BJ (cell line): ENCODE measurements at places on chromosomes 2 and 18.
A peak's percentile ranks its signal among the peaks of the same experiment; 100 is the strongest.

DNA sequence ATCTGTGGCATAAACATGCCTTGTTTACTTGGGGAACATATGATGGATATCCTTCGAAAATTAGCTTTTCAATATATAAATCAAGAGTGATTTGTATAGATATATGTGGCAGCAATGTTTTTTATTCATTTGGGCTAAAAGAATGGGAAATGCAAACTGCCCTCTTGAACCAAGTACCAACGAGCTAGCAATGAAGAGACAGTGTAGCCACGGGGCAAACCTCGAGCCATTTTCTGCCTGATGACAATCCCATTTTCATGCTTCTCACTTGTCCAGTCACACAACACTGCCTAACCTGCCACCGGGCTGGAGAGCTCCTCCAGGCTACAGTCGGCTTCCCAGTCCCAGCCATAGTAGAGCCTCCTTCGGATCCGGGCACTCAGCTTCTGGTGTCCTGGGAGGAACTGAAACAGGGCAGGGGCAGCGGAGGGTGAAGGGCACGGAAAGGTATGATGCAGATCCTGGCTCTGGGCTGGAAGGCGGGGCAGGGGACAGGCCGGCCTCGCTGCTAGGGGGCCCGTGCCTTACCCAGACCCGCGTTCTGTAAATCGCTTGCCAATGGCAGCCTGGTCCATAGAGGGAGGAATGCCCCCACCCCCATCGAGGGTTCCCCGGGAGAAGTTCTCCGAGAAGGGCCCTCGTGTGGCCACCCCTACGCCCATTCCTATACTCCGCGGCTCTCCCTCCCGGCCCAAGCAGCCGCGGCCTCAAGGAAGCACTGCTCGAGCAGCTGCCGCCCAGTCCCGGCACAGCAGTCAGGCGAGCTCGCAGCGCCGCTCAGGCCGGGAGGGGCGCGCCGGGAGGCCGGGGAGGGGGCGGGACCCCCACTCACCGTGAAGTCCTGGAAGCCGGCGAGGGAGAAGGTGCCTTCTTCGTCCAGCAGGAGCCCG, 552 bp downstream of the CNPPD1 start:
- DNase-seq = no peak

DNA sequence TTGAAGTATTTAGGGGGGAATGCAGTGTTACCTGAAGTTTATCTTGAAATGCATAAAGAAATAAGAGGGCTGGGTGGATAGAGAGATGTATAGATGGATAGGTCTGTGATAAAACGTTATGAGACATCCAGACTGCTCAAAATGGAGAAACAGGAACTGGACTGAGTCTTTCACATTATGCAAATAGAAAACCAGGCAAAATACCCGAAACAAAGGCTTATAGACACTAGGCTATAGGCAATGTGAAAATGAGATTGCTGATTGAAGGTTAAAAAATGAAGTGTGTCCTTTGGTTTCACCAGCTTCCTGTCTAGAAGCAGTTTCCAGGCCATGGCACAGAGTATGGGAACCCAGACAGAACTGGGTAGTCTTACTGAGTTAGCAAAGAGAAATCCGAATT, 24.9 kb upstream of the SLC3A1 start:
- no peak for DNase-seq

- no peak for DNase-seq
Observed at GRCh38 chr2:55718165-55719008, 24.7 kb upstream of the PNPT1 start.

DNA sequence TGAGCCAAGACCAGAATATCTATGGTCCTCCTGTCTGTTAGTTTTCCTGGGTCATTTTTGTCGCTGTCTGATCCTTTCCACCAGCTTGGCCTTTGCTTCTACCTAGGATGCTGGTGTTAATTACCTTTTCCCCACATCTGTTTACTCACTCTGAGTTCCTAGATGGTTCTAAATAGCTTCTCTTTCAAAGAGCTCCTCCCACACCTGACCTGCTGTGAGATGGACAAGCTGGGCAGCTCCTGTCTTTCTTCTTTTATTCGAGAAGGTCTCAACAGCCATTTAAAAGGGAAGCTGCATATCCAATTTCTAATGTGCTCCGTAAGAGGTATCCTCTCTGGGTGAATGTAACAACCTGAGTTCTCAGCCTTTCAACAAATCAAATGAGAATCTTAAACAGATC, 156.2 kb downstream of the HRH4 start:
- no peak for DNase-seq

DNA sequence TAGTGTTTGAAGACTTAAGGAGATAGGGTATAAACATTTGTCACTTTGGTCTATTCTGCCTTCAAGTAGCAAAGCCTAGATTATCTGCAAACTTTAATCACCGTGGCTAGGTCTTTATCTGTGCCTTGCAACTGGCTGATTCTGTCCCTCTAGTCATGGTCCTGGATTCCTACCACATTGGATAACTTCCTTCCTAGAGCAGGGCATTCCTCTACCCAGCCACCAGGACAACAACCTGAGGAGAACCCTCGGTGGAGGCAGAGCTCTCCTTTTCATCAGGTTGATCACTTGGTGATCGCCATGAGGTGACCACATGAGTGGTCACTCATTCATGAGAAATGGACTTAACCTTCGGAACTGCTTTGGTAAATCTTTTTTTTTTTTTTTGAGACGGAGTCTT, 25.3 kb upstream of the PTPRM start:
- DNase-seq = no peak

DNA sequence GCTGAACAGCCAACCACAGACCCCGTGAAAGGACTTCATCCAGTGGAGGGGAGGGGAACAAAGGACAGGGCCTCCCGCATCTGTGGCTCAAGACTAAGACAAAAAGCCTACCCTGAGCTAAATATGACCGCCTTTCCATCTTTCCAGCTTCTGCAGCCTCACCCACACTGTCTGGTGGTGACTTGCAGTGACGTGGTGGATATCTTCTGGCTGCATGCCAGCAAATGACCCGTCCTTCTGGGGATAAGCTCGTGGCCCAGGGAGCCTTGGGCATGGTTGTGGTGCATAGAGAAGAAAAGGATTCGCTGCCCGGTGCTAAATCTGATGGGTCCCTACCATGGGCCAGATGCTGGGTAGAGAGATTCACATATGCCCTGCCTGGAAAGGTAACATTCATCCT, 8.7 kb upstream of the NGEF start:
- DNase-seq = no peak

GRCh38 chr18:8844721-8845148, 139.4 kb downstream of the MTCL1 start:
- DNase-seq = no peak

DNA sequence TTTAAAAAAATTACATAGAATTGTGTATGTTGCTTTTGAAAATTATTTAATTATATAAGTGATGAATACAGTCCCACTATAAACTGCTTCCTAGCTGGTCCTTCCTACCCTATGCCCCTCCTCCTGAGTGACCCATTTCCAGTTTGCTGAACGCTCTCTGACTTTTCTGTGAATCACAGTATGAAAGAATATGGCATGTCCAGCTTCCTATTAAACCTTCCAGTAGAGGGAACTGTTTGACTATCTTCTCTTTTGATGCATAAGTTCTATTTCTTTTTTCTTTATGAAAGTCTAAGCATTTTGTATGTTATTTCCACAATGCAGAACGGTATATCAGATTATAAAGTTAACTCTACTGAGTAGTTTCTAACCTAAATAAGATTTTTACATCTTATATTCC, 41.3 kb downstream of the PSMG2 start:
- DNase-seq = no peak

GRCh38 chr2:144382849-144383248, 137.1 kb downstream of the ZEB2 start:
- DNase-seq = no peak

GRCh38 chr2:18077704-18078103, 199.2 kb downstream of the KCNS3 start:
- DNase-seq = peak; percentile 65

DNA sequence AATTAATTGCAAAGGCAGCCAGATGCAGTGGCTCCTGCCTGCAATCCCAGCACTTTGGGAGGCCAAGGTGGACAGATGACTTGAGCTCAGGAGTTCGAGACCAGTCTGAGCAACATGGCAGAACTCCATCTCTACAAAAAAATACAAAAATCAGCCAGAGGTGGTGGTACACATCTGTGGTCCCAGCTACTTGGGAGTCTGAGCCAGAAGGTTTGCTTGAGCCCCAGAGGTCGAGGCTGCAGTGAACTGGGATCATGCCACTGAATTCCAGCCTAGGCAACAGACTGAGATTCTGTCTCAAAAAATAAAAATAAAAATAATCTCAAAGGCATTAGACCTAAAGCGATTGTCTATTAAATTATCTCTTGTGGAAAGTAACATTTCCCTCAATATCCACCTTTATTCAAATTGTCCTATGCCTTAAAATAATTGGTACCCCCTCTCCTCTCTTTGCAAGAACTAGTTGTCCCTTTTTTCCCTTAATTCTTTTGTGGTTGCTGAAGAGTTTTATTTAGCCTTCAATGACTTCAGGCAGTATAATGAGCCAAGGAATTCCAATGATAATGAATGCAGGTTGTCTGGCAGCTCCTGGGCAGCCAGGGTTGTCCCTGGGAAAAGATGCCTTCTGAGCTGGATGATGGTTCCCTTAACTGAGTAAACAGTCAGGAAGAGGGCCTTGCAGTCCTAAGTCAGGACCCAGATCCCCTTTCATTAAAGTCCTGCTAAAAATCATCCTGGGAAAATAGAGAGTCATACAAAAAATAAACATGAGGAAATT, 32.2 kb downstream of the GPR75 start:
- no peak for DNase-seq

DNA sequence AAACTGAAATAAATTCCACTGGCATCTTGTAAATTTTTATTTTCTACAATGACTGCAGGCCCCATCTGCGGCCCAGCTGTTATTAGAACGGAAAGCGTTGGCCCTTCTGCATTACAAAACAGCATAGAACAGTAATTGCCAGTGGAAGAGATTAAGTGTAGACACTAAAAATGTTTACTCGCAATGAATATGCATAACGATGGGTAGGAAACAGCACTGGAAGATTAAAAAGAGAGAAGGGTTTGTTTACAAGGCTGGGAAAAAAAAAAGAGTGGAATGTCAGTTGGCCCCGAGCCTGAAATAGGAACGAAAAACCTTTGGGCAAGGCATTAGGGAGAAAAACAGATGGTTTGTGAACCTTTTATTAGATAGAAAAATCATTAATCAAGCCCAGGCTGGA, 275.9 kb upstream of the TCF4 start:
- peak; percentile 94 for DNase-seq

- DNase-seq = no peak
Observed at GRCh38 chr2:176126929-176127773, 2.4 kb upstream of the HOXD8 start.

GRCh38 chr2:5690286-5690685, 1.9 kb upstream of the SOX11 start:
- DNase-seq = no peak

GRCh38 chr2:230144355-230144754, 75.4 kb downstream of the SP110 start:
- no peak for DNase-seq

- DNase-seq = no peak
Observed at GRCh38 chr2:120716641-120717585, 18.8 kb upstream of the GLI2 start.

DNA sequence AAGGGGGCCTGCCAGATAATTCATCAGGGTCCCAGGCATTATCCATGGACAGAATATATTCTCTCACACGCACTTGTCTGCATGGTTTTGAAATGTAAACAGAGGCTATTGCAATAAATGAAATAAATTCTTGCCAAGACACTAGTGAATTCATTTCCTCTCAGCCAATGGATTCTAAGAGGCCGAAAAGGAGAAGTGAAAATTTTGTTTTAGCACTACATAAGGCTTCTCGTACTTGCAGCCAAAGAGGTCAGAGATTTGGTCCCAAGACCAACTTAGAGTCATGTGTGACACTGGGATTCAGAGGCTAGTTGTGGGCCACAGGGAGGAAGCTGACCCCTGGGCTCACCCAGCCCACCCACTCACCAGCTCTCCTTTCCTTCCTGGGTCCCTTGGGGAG, 184.1 kb upstream of the GLI2 start:
- DNase-seq = no peak

DNA sequence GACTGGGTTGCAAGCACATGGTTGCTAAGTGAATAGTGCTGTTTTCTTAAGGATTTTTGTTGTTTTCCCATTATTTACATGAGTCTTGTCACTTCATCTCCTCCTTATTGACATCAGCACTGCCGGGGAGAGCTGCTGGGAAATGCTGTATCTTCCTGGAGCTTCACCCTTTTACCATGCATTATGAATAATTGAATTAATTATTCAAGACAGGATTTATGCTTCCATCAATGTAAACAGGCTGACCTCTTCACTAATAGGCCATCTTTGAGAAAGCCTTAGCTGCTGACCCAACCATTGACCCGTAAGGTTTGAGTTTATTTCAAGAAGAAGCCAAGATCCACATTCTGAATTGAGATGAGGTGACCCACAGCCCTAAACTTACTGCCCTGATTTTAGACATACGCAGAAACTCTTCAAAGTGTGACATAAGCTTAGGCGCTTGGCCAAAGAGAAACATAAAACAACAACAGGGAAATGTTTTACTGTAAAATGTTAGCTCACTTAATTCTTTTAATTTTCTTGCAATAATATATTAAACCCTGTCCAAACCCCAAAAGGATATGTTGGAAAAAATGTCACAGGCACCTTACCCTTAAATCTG, 365.5 kb upstream of the SYT4 start:
- no peak for DNase-seq

DNA sequence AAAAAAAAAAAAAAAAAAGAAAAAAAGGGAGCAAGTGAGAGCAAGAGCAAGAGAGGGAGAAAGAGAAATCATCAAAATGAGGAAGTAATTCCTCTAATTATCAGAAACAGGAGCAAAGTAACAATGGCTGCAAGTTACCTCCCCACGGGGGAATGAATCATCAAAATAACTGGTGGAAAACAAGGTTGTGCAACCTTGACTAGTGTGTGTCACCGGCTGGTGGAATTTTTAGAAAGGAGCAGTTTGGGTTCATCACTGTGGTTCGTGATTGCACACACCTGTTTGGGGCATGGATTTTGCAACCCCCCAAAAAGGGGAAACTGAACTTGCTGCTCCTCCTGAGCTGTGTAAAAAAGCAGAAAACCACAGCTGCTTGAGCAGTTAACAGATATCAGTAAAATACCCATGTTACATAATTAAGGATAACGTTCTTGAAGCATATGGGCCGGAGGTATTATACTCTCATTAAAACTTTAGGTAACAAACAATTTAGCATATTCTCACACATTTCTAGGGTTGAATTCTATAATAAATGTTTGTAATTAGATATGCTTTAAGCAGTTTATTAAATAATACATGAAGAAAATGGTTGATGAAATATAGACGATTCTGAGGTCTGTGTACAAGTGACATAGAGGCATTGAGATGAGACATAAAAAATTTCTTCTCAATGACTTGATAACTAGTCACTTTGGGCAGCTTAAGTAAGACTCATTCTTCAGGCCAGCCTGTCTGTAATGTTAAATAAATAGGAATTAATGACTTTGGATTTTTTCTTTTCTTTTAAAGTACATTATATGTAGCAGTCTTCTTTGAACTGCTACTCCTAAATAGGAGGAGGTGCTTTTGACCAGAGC, 184.2 kb upstream of the ZEB2 start:
- peak; percentile 35 for DNase-seq

GRCh38 chr2:172381275-172382027, 45.9 kb upstream of the ITGA6 start:
- DNase-seq = no peak

- no peak for DNase-seq
Observed at GRCh38 chr2:180985771-180986395, 5.5 kb downstream of the UBE2E3 start.

GRCh38 chr18:48841381-48842258, 109.1 kb downstream of the SMAD7 start:
- no peak for DNase-seq

- DNase-seq = no peak
Observed at GRCh38 chr2:40201425-40201824, 250.5 kb downstream of the SLC8A1 start.
